ENCODE measurements at places on chromosomes 7 and 10.
A peak's percentile ranks its signal among the peaks of the same experiment; 100 is the strongest.

DNA sequence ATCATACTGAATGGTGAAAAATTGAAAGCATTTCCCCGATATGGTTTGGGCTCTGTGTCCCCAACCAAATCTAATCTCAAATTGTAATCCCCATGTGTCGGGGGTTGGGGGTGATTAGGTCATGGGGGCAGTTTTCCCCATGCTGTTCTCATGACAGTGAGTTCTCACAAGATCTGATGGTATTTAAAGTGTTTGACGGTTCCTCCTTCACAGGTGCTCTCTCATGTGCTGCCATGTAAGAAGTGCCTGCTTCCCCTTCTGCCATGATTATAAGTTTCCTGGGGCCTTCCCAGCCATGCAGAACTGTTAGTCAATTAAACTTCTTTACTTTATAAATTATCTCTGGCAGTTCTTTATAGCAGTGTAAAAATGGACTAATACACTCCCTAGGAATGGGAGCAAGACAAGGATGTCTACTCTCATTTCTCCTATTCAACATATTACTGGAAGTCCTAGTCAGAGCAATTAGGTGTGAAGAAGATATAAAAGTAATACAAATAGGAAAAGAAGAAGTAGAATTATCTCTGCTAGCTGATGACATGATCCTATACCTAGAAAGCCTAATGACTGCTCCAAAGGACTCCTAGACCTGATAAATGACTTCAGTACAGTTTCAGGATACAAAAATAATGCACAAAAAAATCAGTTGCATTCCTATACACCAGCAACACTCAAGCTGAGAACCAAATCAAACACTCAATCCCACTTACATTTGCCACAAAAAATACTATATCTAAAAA is 260.6 kb downstream of the RNLS start:
- no peak for DNase-seq

DNA sequence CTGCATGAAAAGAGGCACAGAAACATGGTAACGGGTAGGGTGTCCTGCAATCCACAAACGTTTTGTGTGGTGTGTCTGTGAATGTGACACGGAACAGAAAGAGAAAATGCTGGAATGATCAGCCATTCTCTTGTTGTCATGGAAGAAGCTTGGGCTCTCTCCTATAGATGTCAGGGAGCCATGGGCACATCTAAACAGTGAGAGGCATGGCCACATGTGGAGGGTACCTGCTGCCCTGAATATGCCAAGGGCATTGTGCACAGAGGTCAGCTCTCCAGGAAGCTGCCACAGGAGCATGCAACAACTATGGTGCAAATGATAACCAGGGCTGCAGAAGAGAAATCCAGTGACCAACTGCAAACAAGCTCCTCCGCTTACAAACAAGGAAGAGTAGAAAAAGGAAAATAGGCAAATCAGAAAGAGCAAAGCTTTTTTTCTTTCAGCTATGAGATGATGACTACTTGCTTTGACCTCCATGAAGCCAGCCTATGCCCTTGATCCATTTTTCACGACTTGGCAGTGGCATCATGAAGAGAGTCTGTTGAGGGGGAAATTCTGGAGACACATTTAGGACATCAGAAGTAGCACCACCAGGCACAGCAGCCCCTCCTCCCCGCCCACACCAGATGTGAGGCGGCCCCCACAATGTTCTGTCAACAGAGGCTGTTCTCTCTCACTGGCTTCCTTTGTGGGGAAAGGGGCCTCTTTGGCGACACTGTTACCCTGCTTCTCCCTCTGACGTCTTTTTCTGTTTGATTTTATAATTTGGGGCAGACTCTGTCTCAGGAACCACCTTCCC is 4.8 kb upstream of the PDE1C start:
- no peak for DNase-seq

DNA sequence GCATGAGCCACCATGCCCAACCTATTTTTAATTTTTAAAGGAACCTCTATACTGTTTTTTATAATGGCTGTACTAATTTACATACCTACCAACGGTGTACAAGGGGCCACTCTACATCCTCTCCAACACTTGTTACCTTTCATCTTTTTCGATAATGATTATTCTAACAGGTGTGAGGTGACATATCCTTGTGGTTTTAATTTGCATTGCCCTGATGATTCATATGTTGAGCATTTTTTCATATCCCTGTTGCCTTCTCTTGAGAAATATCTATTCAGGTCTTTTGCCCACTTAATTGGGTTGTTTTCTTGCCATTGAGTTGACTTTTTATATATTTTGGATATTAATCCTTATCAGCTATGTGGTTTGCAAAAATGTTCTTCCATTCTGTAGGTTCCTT is 167.0 kb downstream of the CTTNBP2 start:
- DNase-seq = no peak

- DNase-seq = peak; percentile 80
Observed at GRCh38 chr7:1247527-1248041, 14.9 kb downstream of the UNCX start.

- no peak for DNase-seq
Observed at GRCh38 chr10:67017218-67017617, 91.4 kb downstream of the LRRTM3 start.

GRCh38 chr7:98875501-98875900 is 2.8 kb upstream of the TRRAP start:
- DNase-seq = no peak

GRCh38 chr10:116209781-116210180 is 63.2 kb downstream of the GFRA1 start:
- no peak for DNase-seq

DNA sequence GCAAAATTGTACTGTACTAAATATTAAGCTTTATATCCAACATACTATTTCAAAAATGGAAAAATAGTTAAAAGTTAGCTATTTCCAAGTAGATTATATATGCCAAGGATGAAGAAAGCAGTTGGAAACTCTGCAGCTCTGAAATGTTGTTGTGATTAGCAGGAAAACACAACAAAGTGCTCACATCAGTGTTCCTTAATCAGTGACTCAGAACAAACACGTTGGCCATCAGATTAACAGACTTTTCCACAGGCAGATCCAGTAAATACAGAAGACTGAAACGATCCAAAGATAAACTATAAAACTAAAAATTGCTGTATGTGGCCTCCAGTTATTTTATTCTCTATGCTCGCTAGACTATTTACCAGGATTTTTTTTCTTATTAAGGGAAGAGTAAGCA is 99.6 kb upstream of the SEMA3D start:
- no peak for DNase-seq

- no peak for DNase-seq
Observed at GRCh38 chr10:2986391-2986801, 81.0 kb upstream of the PFKP start.

- peak; percentile 41 for DNase-seq
Observed at GRCh38 chr10:123582084-123582989, 83.8 kb upstream of the GPR26 start.

- no peak for DNase-seq
Observed at GRCh38 chr7:91068136-91068795, 196.0 kb upstream of the FZD1 start.

DNA sequence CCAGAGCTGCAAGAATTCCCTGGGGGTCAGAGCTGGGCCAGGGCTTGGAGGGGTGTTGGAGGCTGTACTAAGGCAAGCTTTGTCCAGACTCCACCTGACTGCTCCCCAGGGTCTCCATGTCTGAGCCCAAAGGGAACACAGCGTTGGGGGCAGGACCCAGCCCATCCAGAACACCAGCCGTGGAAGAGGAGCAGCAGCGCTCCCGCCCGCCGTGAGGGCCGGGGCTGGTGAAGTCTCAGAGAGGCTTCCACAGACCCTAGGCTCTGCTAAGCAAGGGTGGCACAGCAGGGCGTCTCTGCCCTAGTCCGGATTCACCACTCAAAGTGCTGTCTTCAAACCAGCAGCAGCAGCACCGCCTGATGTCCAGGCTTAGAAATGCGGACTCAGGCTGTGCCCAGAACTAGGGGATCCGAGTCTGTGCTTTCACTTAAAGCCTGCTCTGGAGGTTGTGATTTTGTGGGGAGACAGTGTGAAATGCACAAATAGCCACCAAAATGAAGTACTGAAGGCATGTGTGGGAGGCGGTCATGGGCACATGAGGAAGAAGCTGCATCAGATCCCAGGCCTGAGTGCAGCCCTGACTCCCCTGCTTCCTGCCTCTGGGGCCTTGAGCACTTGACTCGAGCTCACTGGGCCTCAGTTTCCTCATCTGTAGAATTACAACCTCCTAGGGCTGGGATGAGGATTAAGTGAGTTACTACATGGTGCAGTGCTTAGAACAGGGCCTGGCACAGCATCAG is 16.6 kb upstream of the AQP1 start:
- DNase-seq = no peak

GRCh38 chr10:91416339-91416855 is 6.3 kb downstream of the HECTD2 start:
- no peak for DNase-seq

GRCh38 chr7:68929781-68930261 is 668.5 kb upstream of the AUTS2 start:
- no peak for DNase-seq

DNA sequence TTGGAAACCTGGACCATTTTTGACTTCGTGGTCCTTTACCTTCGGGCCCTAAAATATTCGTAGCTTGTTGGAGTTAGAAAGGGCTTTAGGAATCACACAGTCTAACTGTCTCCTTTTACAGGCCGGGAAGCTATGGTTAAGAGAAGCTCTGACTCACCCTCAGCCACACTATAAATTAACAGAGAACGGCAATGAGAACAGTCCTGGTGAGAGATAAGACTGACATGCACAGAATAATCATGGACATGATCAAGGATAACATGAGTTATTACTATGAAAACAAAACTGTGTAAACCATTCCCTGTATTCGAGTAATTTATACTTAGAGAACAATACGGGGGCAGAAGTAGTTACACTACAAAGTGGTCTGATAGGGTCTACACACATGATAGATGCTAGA is 162.5 kb upstream of the MALRD1 start:
- no peak for DNase-seq

GRCh38 chr10:26506736-26507135 is 68.6 kb downstream of the APBB1IP start:
- no peak for DNase-seq

- no peak for DNase-seq
Observed at GRCh38 chr7:155965010-155965409, 152.7 kb upstream of the SHH start.
